NT2/D1 (cell line): ENCODE measurements at places on chromosomes 13 and 19.
A peak's percentile ranks its signal among the peaks of the same experiment; 100 is the strongest.

- DNase-seq, result no peak
Measured at GRCh38 chr13:35675651-35676050, 199.2 kb upstream of the MAB21L1 start.

DNA sequence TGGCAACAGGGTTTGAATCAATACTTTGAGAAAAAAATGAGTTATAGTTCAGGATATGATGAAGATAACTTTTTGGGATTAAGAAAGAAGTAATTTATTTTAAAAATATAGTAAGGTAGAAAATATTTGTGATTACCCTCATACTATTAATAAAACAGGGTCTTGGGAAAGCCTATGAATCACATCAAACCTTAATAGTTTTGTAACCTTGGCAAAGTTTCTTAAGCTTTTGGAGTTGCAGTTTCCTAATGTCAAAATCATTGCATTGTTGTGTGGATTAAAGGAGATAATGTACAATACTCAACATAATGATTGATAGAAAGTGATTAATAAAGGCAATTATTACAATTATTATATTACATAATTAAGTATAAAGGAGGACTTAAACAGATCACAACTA, 149.0 kb downstream of the LMO7 start:
- no peak for DNase-seq

DNA sequence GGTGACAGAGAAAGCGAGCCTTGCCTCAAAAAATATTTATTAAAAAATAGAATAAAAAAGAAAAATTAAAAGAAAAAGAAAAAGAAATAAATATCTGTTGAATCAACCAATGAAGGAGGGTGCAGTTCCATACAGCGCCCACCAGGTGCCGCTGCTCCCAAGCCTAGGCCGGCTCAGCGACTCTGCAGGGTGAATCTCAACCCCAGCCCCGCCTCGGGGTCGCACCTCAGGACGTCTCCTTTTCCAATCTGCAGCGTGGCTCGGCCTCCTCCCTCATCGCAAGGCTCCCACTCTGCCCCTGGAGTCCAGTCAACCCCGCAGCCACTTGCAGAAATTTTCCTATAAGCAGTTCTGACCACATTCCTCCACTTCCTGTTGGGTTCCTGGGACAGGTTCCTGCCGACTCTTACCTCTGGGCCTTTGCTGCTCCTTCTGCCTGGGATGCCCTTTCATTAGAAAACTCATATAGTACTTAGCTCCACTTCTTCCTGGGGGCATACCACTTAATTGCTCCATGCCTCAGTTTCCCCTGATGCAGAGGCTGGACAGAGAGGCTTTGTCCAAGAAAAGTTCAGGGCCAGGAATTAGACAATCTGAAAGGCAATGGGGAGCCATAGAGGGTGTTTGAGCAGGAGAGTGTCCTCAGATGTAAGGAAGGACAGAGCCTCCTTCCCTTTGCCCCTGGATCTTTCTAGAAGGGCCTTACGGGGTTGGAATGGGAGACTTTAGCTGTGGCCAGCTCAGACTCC, 24.3 kb downstream of the NFILZ start:
- DNase-seq, result peak; percentile 56

- DNase-seq, result no peak
Measured at GRCh38 chr13:94657167-94657566, 55.2 kb downstream of the SOX21 start.

DNA sequence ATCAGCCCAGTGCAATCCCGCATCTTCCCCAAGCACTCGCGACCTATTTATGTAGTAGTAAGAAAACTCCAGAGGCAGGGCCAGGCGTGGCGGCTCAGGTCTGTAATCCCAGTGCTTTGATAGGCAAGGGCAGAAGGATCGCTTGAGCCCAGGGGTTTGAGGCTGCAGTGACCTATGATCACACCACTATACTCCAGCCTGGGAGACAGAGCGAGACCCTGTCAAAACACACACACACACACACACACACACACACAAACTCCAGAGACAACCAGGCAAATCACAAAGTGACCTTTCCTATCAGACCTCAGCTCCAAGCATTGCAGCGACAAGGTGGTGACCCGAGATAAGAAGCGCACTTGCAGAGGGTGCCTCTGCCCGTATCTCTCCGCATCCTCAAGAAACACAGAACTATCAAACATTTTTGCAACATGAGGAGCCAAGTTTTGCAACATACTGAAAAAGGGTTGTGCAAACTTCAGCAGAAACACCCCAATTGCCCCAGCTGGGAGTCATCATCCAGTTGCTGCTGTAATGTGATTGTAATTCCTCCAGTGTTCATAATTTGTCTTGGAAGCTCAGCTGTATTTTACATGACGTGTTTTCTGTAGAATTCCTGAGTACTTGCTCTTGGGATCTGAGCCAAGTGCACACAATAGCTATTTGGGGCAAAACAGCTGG, 8.7 kb upstream of the KLF2 start:
- DNase-seq, result no peak

DNA sequence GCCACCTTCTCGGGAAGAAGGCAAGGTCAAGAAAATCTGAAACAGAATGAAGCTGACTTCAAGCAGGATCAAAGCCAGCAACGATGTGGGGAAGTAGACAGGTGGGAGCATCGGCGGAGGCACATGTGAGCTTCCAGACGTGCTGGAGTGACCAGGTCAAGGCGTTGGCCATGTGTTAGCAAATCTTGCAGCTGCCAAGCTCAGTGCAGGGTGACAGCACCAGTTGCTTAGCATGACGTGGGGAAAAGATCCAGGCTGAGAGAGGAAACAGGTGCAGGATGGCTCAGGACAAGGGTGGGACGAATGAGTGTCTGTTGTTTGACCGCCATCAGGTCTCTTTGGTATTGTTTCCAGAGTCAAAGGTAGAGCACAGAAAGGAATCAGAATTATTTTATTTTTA, 92.3 kb downstream of the TNFSF13B start:
- DNase-seq, result no peak

- no peak for DNase-seq
Measured at GRCh38 chr13:100836711-100837110, 162.1 kb upstream of the TMTC4 start.

DNA sequence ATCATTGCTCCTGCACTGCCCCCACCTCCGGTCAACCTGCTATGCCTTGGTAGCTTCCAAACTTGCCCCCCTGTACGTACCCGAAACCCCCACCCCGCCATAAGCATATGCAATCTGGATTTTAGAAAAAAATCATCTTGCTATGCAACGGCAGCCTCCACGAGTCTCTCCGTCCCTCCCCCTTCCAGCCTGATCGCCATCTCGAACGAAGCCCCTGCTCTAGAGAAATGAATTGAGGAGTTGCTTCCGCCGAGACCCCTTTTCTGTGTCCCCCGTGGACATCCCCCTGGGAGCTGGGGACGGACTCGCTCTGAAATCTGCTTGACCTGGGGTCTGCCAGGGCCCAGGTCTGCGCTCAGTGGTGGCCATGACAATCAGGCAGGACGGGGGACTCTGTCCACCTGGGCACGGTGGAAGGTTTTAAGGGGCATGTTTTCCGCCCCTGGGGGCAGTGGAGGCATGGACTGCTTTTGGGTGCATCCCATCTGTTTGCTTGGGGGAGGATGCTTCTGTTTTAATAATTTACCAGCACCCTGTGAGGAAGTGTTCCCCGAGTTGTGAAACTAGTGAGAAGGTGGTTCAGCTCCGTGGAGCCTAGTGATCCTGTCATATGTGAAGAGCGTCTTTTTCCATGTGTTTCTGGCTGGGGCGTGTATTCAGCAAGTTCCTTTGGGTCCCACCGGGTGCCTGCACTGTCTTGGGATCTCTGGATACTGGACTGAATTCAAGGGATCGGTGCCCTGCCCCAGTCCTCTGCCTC, 1.0 kb downstream of the KDM4B start:
- no peak for DNase-seq

GRCh38 chr13:51324714-51325420, 14.6 kb upstream of the SERPINE3 start:
- DNase-seq, result no peak

DNA sequence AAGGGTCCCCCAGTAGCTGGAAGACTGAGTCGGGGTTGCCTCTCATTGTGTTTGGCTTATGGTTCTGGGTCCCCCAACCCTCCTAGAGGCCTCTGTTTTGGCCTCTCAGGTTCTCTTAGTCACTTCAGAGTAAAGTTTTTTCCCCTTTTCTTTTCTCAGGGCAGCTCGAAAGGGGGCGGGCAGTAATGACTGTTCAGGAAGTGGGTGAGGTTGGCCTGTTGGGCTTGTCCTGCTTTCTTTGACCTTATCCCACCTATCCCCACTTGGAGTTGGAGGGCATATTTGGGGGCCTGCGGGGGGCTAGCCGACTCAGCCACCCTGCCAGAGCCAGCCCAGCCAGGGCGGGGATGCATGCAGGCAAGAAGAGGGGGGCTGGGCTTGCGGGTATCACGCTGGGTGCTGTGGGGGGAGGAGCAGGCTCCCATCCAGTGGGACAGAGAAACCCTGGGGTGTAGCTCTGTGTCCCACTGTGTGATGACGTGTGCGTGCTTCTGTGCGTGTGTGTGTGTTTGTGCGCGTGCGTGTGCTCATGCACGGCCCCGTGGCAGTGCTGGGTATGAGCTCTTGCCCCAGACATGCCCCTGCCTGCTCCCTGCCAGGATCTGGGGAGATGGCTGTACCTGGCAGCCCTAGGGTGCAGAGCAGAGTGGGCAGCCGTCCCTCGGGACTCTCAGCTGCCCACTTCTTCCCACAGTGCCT, 1.4 kb downstream of the CIC start:
- DNase-seq, result no peak

DNA sequence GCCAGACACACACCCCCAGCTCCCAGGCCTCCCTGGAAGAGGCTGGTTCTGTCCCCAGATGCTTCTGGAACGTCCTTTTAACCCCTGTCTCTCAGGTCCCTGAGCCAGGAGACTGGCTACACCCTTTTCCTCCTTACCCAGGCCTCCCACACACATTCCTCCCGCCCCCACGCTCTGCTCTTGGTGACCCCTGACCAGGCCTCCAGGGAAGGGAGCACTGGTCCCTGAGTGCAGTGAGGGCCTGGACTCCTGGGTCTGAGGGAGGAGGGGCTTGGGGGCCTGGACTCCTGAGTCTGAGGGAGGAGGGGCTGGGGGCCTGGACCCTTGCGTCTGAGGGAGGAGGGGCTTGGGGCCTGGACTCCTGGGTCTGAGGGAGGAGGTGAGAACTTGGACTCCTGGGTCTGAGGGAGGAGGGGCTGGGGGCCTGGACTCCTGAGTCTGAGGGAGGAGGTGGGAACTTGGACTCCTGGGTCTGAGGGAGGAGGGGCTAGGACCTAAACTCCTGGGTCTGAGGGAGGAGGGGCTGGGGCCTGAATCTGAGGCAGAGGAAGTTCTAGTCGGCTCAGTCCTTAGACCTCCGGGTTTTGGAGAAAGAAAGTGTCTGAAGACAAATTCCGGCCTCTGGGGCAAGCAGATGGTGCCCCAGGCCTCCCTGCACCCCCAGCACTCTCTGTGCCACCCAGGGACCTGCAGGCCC, 527 bp downstream of the KLK6 start:
- DNase-seq, result no peak
